ENCODE measurements at places on chromosomes 5 and 9. TPM values are rescaled to one million over a fixed set of nuclear protein-coding genes. Genes with fewer than 3 reads are reported as not detected.

The FOXD1 gene
- 0.77 TPM for total RNA-seq

The IFNK gene
- not detected for total RNA-seq

The LCN2 gene
- not detected for total RNA-seq

The LVRN gene
- 0.17 TPM for total RNA-seq

The C5orf58 gene
- not detected for total RNA-seq
